Stimulated activated CD8-positive, alpha-beta memory T cell treated with anti-CD3 and anti-CD28 coated beads, Interleukin-7, amount 100 ng/mL, for 4 hours (primary cell): ENCODE measurements at places on chromosomes 1 and 21.

DNA sequence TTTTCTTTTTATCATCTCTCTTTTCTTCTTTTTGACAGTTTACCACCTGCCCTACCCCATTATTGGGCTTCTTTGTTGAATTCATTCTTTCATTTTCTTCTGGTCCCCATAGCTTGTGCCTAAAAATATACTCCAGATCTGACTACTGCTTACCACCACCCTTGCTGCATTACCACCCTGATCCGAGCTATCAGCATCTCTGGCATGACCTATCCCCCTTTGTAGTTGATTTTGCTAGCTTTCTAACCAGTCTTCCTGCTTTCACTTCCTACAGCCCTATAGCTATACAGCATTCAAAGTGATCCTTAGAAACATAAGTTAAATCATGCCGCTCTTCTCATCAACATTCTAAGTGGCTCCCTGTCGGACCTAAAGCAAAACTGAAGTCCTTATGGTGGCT lies 59.4 kb upstream of the MPC2 start:
- DNase-seq, result no peak

GRCh38 chr1:40305451-40305850 lies 11.6 kb downstream of the COL9A2 start:
- DNase-seq, result no peak

GRCh38 chr1:178038372-178038771 lies 55.5 kb upstream of the RASAL2 start:
- no peak for DNase-seq

DNA sequence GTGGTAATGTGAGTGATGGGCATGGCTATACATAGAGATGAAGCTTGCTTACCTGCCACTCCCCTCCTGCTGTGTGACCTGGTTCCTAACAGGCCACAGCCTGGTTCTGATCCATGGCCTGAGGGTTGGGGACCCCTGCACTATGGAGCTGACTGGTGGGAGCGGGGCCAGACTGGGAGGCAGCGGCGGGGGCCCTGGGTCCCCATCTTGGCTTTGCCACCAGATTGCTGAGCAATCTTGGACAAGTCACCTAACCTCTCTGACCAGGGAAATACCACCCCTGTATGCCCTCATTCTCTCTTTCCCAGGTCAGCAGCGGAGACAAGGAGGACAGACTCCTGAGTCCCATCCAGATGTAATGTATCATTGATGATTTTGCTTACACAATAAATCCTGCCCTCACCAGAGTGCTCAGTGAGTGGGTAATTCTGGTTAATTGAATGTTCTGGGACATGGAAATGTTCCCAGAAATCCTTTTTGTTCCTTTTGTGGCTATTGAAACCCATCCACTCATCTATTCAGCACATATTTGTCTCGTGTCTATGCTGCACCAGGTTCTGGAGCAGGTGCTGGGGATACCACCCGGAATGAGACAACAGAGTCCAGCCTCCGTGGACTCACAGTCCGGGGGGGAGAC lies 4.1 kb upstream of the ARHGEF10L start:
- no peak for DNase-seq

- DNase-seq, result no peak
Measured at GRCh38 chr1:155038602-155039307, 5.1 kb downstream of the DCST1 start.

DNA sequence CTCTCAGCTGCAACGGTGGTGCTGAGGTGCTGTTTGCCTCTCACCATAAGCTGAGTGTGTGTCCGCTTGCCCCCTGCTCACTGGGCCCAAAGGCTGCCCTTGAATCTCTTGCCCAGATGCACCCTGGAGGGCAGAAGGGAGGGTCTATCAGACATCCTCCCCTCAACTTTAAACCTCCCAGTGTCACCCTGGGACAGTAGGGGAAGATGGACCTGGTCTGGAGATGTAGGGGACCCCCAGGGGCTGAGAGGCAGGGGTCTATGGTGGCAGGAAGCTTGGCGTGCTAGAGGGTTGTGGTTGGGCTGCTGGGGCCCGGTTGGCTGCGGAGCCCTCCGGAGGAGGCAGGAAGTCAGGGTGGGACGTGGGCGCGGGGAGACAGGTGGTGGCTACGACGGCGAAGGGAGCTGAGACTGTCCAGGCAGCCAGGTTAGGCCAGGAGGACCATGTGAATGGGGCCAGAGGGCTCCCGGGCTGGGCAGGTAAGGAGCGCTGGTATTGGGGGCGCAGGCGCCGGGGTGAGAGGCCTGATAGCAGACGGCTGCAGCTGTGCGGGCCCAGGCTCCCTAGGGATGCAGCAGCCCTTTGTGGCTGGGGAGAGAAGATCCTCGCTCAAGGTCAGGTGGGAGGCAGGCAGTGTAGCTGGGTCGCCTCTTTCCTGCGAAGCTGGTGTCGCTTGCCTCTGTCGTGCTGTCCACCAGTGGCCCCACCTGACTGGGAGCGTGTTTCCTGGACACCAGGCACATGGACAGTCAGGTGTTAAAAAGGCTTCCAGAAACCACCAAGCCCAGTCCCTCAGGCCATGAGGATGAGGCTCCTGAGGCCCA lies at the start of gene LCK:
TSS of gene LCK (plus strand) at position 373 of the 824 bp plus-strand sequence. CDS start 23,065 bp downstream, outside the sequence.
- peak; percentile 62 for DNase-seq

DNA sequence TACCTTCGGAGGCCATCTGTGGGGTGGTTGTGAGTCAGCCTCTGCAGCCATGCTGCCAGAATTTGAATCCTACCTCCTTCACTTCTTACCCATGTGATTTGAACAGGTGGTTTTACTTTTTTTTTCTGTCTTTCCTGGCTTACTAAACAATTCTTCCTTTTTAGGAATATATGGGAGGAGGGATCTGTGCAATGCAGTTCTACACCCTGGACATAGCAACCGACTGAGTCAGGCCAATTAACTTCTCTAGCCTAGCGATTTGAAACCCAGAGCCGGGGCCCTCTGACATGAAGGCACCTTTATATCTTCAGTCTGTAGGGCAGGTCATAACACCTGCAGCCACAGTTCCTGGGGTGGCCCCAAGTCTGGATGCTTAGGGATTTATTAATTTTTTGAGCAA lies 83.6 kb downstream of the ST6GALNAC3 start:
- no peak for DNase-seq

GRCh38 chr1:211358685-211359084 lies 32.1 kb downstream of the TRAF5 start:
- DNase-seq, result no peak

DNA sequence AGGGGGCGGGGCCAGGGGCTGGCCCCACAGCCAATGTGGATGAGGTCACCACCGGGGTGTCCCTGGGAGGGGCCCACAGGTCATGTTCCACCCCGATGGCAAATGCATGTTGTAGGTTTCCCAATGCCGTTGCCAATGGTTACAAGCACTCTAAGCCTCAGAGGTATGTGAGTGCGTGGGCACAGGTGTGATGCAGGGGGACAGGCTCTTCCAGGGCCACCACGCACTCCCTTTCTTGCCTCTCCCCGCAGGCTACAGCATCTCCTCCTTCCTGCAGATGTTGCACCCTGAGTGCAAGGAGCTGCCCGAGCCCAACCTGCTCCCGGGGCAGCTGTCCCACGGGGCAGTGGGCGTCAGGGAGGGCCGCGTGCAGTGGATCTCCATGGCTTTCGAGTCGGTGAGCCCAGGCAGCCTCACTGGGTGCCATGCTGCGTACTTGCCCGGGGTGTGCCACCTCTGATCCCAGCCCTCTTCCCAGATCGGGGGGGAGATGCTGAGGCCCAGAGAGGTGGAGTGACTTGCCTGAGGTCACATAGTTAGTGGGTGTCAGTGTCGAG lies 52.4 kb downstream of the DISP3 start:
- no peak for DNase-seq

DNA sequence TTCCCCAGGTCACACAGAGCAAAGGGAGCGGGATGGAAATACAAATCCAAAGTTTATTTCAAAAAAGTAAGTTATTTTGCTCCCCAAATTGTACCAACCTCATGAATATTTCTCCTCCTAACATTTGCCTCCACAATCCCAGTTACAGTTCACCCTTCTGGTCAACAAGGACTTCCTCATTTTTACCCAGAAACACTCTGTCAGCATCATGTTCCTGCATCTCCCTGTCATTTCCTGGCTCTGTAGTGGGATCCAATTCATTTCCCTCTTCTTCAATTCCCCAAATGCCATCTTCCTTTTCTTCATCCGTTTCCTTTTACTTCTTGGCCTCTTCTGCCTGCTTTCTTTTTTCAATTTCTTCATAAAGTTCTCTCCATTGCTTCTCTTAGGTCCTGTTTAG lies 32.0 kb upstream of the EPS15 start:
- DNase-seq, result no peak

DNA sequence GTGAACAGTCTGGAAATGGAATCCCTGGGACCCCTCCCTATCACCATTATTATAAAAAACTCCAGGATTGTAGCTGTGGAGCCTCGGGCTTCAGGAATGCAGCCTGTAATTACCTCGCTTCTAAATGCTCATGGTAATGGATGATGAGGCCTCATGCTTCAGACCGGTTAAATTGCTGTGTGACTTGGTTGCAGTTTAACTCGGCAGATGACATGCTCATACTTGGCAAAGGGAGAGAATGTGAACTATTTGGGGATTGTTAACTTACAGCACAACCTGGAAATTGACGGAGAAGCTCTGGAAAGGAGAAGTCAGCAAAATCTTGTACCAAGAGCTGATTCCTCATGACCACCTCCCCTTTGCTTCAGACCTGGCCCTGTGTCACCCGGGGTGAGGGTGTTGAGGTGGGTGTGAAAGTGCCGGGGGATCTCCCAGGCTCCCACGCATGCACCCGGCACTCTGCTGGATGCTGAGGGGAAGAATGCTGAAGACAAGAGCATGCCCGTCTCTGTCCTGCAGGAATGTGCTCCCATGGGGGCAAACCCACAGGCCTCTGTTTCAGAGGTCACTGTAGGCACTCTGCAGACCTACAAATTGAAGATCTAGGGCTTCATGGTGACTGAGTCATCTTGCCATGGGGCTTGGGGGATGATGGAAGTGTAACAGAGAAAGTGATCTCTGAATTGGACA lies 364.8 kb downstream of the RPS6KC1 start:
- DNase-seq, result no peak

DNA sequence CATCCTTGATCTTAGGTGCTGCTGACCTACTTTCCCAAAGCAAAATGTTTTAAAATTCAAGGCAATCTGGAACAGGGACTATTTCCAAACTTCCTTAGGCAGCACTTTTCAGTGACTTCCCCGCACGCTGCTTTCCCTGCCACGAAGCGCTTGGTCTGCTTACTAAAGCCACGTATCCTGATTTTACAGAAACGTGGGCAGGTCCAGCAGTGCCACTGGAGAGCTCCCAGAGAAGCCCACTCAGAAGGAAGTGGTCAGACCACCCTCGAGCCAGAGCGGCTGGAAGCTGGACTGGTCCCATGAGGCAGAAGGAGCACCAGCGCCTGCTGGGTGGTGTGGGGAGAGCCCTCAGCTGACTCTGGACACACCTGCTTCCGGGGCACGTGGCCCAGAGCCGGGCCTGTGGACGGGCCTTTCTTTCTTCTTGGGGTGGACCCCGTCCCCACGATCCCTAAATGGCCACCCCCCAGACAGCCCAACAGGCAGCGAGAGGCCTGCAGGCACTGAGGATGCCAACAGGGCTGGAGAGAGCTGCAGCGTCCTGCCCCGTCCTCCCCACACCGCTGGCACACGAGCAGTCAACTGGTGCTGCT lies 23.2 kb downstream of the PTTG1IP start:
- no peak for DNase-seq

DNA sequence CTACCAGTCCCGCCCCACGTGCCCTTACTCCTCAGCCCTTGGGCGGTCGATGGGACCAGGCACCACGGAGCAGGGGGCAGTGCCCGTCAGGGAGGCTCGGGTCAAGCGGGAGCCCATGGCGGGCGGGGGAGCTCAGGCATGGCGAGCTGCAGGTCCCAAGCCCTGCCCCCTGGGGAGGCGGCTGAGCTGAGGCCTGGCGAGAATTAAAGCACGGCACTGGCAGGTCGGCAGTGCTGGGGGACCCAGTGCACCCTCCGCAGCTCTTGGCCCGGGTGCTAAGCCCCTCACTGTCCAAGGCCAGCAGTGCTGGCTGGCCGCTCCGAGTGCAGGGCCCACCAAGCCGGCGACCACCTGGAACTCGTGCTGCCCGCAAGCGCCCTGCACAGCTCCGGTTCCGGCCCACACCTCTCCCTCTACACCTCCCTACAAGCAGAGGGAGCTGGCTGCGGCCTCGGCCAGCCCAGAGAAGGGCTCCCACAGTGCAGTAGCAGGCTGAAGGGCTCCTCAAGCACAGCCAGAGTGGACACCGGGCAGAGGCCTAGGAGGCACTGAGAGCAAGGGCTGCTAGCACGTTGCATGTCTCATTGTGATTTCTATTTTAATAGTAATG lies 166.8 kb upstream of the FMN2 start:
- DNase-seq, result no peak

GRCh38 chr1:221868593-221869303 lies 126.9 kb upstream of the DUSP10 start:
- DNase-seq, result no peak

DNA sequence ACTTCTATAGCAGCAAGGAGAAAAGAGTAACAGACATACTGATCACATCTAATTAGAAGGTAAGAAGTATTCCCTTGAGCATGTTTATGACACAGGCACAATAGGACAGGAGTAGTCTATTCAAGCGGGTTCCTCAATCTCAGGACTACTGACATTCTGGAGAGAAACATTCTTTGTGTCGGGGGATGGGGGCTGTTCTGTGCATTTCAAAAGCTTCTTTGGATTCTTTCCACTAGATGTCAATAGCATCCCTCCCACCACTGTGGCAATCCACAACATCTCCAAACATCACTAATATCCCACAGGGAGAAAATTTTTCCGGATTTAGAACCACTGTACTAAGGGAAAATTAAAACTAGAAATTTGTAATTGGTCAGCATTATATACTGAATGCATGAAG lies 56.9 kb downstream of the ADAMTS5 start:
- DNase-seq, result no peak

DNA sequence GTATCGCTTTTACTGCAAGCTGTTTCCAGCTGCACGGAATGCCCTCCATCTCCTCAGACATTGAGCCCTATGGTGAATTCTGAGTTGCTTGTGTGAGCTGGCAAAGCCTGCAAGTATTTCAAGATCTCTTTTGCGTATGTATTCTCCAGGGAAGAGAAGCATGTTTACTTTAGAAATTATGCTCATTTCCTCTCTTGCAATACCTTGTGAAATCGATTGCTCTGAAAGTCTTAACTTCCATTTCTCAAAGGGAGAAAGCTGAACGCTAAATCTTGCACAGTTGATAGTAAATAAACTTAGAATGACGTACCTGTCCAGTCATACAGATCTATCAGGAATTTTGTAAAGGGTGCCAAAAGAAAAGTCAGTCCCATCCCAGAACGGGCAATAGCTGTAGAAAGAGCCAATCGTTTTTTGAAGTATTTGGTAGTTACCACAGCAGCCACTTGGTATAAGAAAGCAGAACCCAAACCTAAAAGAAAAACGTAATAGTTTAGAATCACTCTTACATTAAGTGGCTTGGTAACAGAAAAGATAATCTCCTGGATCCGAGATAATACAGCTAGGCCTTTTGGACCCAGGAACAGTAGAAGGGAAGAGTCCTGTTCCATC lies 10.0 kb downstream of the SLC16A4 start:
- DNase-seq, result no peak

- no peak for DNase-seq
Measured at GRCh38 chr1:213003256-213003655, 12.4 kb downstream of the ANGEL2 start.

GRCh38 chr1:165837838-165838364 lies 10.5 kb downstream of the UCK2 start:
- DNase-seq, result no peak
